Spinal cord (tissue), 10 donors: ENCODE measurements at places on chromosomes 1 and 21. TPM values are rescaled to one million over a fixed set of nuclear protein-coding genes. Genes with fewer than 3 reads are reported as not detected.

PHF13 gene
- 13.9 TPM for total RNA-seq

GSTM1 gene
- 28.5 TPM for total RNA-seq

RPTN gene
- total RNA-seq, result not detected

SLC1A7 gene
- total RNA-seq, result not detected

CPLANE2 gene
- total RNA-seq, result 12.1 TPM

TMPRSS15 gene
- total RNA-seq, result 0.61 TPM

GNG4 gene
- 16.2 TPM for total RNA-seq

CFHR3 gene
- total RNA-seq, result 0.72 TPM

IKBKE gene
- 3.3 TPM for total RNA-seq

PMVK gene
- 10.6 TPM for total RNA-seq

CLIC6 gene
- total RNA-seq, result 19.0 TPM

NBPF11 gene
- 15.9 TPM for total RNA-seq

ITLN1 gene
- 0.22 TPM for total RNA-seq

CCDC27 gene
- not detected for total RNA-seq

LCE3E gene
- total RNA-seq, result not detected

LDLRAD1 gene
- total RNA-seq, result not detected

TMEM54 gene
- total RNA-seq, result 7.1 TPM
